ENCODE measurements at places on chromosomes 1 and 21.

- DNase-seq = no peak
Measured at GRCh38 chr1:93735722-93736121, 54.1 kb upstream of the BCAR3 start.

DNA sequence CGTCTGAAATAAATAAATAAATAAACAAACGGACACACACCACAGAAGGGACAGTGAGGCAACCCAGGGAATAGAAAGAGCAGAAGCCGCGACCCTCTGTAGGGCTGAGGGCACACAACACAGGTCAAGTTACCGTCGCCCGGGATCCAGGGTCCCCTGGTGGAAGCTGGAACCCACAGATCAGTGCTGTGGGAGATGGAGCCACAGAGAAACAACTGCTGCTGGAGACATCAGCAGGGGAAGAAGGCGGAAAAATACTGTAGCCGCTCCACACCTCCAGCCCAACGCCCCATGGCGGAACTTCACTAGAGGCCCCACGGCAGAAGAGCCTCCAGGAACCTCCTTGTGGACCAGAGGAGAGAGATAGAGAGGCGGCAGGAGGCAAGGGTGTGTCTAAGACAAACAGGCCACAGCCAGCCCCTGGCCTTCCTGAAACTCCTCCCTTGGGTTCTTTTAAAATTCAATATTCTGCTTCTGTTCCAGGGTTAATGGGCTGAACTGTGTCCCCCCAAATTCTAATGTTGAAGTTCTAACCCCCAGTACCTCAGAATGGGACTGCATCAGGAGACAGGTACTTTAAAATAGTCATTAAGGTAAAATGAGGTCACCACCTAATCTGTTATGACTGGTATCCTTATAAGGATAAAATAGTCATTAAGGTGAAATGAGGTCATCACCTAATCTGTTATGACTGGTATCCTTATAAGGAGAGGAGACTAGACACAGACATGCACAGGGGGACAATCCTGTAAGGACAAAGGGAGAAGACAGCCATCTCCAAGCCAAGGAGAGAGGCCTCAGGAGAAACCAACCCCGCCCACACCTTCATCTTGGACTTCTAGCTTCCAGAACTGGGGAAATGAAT lies 7.7 kb upstream of the HLCS start:
- DNase-seq = no peak

- DNase-seq = no peak
Measured at GRCh38 chr1:224127925-224128819, 14.3 kb downstream of the FBXO28 start.

DNA sequence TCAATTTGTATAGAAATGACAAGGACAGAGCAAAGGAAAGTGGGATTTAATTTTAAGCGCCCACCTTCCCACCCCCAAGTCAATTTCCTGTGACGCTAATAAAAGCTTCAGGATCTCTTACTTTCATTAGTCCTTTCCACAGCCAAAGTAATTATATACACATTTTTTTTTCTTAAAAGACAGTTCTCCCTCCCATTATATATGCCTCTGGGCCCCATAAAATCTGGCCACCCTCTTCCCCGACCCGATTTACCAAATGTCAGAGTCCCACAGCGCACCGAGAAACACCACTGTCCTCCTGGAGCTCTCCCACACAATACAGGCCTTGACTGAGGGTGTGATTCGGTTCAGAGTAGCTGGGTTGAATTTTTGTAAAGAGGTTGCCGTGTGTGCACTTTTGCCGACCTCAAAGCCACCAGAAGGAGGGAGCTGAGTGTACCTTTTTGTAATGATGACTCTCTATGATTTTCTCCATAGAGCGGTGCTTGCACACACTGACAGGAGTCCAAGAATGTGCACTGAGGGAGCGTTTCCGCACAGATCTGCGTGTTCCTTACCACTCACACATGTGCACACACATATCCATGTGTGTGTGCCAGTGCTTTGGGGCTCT lies 26.2 kb upstream of the IL10 start:
- DNase-seq = no peak

GRCh38 chr1:63908016-63908415 lies 134.2 kb downstream of the ROR1 start:
- DNase-seq = no peak

- DNase-seq = no peak
Measured at GRCh38 chr1:24735509-24736375, 9.5 kb upstream of the CLIC4 start.

DNA sequence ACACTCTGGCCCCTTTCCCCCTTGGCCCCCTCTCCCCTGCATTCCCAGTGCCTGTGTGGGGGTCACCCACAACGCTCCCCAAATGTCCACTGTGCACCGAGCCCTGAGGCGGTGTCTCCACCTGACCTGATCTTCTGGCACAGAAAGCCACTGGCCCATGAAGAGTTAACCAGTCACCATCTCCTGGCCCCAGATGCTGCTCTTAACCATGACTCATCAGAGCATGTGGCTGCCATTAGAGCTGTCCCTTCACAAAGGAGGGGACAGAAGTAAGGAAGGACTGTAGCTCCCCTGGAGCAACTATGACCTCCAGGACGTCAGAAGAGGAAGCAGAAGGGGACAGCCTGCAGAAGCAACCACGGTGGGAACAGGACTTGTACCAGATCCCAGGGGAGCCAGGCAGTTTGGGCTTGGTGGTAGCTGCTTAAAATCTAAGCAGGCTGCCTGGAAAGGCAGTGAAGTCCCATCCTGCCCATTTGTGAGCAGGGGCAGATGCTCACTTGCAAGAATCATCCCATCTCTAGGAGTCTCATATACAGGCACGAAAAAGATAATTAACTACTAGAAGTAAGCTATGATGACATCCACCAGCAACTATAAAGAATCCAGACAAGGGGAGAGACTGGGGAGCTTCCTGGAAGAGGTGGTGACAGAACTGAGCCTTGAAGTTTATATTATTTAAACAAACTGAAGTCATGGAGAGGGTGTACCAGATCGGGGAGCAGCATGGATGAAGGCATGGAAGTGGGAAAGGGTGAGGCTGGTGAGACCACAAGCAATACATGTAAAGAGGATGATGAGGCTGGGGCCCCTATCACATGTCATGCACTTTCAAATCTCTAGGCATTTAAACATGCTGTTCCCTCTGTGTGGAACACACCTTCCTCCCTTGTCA lies 1.1 kb upstream of the TTC39A start:
- DNase-seq = no peak

DNA sequence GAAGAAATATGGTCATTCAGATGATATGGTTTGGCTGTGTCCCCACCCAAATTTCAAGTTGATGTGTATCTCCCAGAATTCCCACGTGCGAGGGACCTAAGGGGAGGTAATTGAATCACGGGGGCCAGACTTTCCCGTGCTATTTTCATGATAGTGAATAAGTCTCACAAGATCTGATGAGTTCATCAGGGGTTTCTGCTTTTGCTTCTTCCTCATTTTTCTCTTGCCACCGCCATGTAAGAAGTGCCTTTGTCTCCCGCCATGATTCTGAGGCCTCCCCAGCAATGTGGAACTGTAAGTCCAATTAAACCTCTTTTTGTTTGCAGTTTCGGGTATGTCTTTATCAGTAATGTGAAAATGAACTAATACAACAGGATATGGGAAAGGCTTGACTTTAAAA lies 1.4 kb upstream of the DPM3 start:
- DNase-seq = no peak

DNA sequence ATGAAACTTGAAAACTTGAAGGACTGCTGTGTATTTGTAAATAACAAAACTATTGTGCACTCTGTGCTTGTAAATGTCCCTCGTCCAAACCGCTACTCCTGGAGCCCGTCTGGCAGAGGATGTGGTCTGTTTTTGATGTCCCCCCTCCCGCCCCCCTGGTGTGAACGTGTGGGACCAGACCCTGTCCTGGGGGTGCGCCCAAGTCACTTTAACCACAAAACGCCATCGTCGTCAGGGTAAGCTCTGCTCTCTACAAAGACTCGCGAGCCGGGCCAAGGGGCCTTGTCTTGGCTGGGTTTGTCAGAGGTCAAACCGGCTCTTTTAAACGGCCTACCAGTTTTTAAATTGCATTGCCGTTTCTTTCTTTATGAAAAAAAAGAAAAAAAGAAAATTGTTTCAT lies 87.4 kb upstream of the TMEM51 start:
- DNase-seq = peak; percentile 13

DNA sequence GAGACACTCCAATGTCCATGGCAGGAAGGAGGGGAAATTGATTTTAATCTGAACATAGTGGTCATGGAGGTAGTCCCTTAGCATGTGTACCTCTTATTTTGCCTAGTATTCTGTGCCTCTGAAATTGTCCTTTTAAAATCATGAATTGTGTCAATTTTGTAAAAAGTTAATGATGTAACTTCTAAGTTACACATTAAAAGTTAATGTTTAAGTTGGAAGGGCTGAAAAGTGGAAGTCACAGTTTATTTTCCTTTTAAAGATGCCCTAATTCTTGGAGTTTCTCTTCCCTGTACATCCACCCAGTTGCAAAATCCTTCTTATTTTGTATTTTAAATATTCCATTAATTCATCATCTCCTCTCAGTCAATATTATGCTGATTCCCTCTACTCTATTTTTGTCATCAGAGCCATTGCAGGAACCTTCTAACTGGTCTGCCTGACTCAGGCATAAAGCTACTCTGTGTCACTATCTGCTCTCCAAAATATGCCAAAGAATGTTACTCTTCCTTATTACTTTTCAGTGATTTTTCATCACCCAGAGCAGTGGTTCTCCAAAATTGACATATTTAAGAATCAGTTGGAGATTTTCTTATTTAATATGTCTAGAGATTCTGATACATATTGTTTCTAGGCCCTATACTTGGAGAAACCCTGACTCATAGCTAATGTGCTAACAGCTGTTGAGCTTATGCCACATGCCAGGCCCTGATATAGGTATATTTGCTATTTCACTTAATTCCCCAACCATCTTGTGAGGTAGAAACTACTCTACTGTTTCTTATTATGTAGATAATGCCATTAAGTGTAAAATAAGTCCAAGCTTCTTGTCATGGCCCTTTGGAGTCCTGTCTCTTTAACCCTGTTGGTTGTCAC lies 5.1 kb downstream of the HOOK1 start:
- no peak for DNase-seq

- no peak for DNase-seq
Measured at GRCh38 chr1:212743901-212744475, 44.3 kb upstream of the BATF3 start.
